ENCODE measurements at places on chromosomes 16 and 17. TPM values are rescaled to one million over a fixed set of nuclear protein-coding genes. Genes with fewer than 3 reads are reported as not detected.

IL21R gene
- not detected for total RNA-seq

TERB1 gene
- total RNA-seq: under 0.01 TPM

TLCD3A gene
- total RNA-seq: 49.3 TPM

TM4SF5 gene
- total RNA-seq: not detected

KIF1C gene
- total RNA-seq: 102 TPM

NEUROD2 gene
- not detected for total RNA-seq

GRB2 gene
- total RNA-seq: 108 TPM

KCTD19 gene
- total RNA-seq: not detected

FBXW10B gene
- 1.0 TPM for total RNA-seq

TBC1D3C gene
- not detected for total RNA-seq

ARHGAP27 gene
- total RNA-seq: 28.0 TPM

HOXB7 gene
- 0.78 TPM for total RNA-seq

Measured in nasal cavity respiratory epithelium epithelial cell of viscerocranial mucosa (primary cell).